ENCODE measurements at places on chromosomes 2 and 18.
A peak's percentile ranks its signal among the peaks of the same experiment; 100 is the strongest.

DNA sequence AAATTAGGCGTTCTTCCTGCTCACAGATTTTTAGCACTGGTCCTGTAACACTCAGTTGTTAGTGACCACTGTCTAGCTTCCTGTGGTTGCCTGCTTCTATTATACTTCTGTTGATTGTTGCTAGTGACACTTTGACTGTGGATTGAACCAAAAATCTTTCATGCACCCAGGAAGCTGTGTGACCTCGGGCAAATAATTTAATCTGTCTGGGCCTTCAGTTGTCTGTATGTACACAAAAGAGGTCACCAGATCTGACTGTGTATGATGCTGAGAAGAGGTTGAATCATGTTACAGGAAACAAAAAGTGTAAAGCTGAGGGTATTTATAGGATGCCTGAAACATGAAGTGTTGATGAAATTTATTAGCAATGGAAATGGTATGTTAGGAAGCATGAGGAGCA is 12.7 kb downstream of the ICOS start:
- no peak for DNase-seq

- no peak for DNase-seq
Measured at GRCh38 chr2:102975996-102976975, 214.5 kb downstream of the TMEM182 start.

DNA sequence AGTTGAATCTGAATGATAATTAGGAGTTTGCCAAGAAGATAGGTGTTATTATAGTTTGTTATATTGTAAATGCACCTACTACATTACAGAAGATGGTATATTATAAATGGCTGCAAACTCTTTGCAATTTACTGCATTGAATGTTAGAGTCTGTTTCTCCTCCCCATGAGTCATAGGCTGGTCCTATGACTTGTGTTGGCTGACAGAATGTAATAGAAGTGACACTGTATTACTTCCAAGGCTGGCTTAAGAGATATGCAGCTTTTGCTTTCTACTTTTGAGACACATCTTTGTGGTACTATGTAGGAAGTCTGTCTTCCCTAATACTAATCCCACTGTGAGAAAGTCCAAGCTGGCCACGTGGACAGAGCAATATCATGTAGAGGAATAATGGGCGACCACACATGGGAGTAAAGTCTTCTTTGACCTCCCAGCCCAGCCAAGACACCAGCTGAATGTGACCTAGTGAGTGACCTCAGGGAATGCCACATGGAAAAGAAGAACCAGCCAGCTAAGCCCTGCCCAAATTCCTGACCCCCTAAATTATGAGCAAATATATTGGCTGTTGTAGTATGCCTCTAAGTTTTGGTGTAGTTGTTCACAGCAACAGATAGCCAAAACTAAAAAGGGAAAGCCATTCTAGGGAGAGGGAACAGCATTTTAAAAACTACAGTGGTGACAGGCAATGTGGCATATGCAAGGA is 6.8 kb upstream of the DDX1 start:
- no peak for DNase-seq

- no peak for DNase-seq
Measured at GRCh38 chr2:231696004-231696367, 12.3 kb upstream of the PTMA start.

DNA sequence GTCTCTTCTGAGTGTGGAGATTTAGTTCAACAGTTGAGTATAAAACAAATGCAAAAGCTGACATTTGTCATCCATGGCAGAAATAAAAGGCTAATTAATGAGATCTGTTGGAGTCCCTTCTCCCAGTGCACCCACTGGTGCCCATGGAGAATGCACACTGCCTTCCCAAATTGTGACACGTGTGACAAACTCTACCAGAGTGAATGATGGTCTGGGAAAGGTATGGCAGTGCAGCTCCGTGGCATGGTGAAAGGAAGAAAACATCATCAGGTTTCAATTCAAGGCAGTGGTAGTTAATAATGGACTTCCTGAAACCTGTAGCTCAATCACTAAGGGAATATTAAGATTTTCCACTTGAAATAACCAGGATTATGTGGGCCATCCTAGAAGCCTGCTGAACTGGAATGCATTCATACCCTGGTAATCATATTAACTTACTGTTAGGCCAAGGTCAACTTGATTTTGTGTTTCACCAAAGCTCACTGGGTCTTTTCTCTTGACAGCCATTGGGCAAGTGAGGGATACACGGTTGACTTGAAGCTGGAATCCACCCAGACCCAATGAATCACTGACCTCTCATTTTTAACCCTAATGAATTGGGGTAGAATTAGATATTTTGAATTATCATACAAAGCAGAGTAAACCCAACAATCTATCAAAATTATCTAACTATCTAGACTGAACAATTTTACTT is 167.6 kb downstream of the AFF3 start:
- DNase-seq: no peak

- DNase-seq: no peak
Measured at GRCh38 chr2:49924044-49924817, 769.9 kb upstream of the FSHR start.

- no peak for DNase-seq
Measured at GRCh38 chr2:75022516-75022915, 64.1 kb downstream of the POLE4 start.

DNA sequence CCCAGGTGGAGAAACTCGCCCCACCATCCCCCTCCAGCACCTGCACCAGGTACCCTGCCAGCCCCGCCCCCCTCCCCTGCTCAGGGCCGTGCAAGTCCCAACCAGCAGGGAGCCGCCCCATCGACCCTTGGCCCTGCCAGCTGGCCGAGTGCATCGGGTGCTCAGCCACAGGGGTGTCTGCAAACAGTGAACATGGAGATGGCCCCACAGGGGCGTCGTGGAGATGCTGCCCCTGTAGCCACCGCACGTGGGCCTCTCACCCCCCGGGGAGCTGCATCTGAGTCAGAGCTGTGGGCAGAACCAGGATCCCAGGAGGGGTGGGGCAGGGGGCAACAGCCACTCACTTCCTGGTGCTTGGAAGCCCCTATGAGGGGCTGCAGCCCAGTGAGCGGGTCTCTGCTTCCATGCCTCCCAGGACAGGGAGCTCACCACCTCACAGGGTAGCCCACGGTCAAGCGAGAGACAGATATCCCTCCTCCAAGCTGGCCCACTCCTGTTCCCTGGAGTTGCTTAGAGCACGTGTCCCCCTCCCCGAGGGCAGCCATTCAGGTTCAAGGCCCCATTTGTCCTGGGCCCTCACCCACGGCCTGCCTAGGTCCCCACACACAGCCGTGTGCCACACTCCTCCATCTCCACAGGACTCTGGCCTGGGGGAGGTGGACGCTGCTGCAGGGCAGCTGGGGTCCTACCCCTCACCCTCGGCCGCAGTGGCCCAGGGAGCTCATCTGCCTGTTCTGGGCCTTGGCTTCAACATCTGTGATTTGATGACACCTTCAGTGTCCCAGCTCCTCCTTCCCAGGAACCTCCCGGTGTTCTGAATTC is 1.1 kb upstream of the MAB21L4 start:
- DNase-seq: no peak

DNA sequence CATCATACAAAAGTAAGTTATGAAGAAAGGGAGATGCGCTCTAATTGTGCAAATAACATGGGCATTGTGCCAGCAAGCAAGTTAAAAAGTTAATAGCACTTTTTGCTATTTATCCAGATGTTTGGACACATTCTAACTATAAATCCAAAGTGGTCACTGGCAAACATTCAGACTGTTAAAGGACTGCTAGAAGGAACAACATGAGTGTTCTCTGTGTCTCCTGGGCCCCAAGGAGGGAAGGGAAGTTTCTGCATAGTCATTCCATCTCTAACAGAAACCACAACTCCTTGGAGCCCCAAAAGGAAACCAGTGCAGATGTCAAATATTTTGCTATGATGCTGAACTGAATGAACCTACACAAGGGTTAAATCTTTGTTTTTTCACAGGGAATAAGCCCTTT is 213.3 kb upstream of the HNRNPA3 start:
- DNase-seq: no peak

- DNase-seq: no peak
Measured at GRCh38 chr2:186437719-186438118, 48.3 kb upstream of the ZC3H15 start.

GRCh38 chr18:10228326-10228725 is 226.1 kb upstream of the APCDD1 start:
- DNase-seq: no peak

DNA sequence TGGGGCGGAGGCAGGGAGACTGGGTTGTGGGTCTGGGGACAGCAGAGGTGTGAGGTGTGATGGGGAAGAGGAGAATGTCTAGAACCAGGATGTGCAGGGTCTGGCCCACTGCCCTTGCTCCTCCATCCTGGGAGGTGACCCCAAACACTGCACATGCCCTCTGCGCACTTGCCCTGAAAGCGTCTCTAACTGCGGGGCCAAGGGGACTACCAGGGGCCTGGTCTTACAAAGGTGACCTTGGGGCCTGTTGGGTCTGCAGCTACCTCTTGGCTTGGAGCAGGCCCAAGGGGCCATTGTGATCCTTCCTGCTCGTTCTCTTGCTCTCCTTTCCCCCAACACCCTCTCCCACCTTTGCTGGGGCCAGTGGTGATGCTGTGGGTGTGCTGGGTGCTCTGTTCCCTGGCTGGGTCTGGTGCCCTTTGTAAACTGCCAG is 48.0 kb upstream of the FAHD2A start:
- no peak for DNase-seq

DNA sequence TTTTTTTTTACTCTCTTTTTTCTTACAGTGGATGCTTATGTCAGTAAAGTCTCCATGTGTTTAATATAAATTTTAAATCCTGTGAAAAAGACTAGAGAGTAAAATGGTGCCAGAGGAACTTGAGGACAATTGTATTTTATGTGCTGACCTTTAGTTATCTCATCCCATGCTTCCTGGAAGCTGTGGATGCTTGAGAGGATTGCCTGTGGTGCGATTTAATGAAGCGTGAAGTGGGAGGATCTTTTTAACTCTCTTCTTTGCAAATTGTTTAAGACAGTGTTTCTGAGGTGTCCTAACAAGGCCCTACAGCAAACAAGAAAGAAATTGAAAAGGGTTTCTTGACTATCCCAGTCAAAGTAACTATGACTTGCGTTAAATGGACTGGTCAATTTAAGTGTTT is 84.2 kb downstream of the DTNA start:
- DNase-seq: no peak

DNA sequence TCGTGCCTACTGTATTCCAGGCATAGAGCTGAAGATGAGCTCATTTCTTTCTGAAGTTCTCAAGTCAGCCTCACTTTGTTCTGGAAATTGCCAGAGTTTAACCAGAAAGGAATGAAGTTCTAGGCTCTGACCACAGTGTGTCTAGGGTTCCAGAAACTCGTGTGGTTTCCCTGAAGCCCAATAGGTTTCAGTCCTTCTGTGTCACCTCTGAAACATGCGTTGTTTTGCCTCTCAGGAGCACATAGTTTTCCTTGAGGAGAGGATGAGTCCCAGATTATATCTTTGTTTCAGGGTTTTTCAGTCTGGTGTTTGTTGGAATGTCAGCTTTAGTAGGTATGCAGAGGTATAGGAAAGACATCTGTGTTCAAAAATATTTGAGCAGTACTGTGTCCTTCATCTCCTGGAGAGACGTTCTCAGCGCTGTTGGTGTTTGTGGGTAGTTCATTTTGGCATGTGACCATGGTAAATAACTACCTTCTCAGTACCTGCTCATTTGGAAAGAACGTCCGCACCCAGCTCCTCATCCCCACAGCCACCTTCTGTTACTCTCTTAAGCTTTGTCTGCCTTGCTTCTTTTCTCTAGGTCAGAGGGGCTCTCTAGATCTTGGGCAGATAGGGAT is 56.6 kb downstream of the RALBP1 start:
- DNase-seq: no peak

- DNase-seq: no peak
Measured at GRCh38 chr2:201860636-201861066, 54.3 kb downstream of the CDK15 start.

GRCh38 chr2:42846026-42846425 is 53.6 kb upstream of the HAAO start:
- no peak for DNase-seq

GRCh38 chr2:119338826-119339561 is 27.6 kb downstream of the C2orf76 start:
- DNase-seq: peak; percentile 7

DNA sequence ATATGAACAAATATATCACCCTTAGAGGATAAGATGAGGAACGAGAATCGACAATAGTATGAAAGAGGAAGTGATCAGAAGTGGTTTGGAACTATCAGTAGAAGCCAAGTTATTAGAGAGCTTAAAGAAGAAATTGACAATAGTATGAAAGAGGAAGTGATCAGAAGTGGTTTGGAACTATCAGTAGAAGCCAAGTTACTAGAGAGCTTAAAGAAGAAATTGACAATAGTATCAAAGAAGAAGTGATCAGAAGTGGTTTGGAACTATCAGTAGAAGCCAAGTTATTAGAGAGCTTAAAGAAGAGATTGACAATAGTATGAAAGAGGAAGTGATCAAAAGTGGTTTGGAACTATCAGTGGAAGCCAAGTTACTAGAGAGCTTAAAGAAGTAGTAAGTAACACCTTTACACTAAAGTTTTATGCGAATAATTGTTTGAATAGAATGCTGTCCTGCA is 175.5 kb downstream of the ZNF407 start:
- DNase-seq: no peak

DNA sequence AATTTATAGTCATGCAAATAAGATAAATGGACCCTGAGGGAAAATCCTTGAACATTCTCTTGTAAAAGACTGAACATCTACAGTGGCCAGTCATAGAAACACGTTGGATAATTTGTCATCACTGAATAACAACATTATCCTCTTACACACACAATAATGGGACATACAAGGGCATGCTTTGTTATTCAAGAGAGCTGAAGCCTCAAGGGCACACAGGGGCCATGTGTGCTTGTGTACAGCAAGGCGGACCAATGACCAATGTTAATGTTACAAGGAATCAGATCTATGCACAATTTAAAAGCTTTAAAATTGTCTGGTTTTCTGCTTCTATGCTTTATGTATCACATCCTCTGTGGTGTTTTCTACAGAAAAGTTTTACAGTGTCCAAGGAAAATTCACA is 23.7 kb downstream of the COL6A3 start:
- DNase-seq: no peak
